Activated CD4-positive, CD25-positive, alpha-beta regulatory T cell (primary cell): ENCODE measurements at places on chromosomes 6 and 20.

DNA sequence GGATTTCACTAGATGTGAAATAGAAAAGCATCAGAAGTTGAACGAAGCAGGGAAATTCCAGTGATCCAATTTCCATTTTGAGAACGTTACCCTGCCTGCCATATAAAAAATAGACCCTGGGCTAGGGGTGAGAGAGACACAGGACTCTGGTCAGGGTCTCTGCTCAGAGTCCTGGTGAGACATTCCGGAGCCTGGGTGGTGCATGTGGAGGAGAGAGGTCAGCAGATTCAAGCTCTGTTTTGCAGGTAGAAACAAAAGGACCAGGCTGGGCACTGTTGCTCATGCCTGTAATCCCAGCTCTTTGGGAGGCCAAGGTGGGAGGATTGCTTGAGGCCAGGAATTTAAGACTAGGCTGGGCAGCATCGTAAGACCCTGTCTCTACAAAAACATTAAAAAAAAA is 17.9 kb downstream of the PKIG start:
- no peak for DNase-seq

DNA sequence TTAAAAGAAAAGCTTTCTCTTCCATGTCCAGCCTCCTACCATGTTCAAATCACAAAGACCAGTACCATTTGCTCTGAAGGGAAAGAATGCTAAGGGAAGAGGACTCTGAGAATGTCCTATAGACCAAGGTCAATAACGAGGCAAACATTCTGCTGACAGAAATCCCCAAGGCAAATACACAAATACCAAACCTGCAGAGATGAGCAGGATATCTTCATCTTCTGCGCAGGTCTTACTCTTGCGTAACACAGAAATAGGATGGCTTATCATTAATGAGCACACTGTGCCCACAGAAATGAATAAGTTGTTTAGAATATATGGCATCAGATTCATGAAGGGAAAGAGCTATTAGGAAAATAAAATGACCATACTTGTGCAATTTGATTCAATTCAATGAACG is 137.3 kb downstream of the BTBD9 start:
- DNase-seq, result no peak

GRCh38 chr6:36735110-36736071 is 37.8 kb downstream of the RAB44 start:
- DNase-seq, result no peak

DNA sequence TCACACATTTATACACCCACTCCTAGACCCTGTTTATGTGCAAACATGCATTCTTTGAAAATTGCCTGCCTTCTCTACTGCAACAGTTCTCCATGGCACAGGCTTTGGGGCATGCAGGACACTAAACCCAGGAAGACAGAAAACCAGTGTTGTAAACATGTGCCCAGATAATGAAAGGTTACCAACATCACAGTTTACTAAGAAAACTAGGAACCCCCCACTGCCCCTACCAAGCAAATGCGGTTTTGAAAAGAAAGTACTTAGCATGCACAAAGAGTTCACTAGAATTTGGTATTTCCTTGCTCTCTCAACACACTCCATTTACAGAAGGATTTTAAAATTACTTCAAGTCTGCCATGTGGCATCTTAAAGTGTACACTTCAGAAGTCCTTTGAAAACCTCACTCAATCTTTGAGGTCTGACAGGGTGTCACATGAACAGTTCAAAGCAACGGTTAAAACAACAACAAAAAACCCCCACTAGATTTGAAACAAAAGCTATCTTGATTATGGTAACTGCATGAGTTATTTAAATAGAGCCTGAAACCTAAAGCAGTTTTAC is 245.0 kb downstream of the GMPR start:
- no peak for DNase-seq

- DNase-seq, result no peak
Observed at GRCh38 chr6:35728683-35729678, 7.9 kb upstream of the ARMC12 start.

GRCh38 chr6:91904586-91905164 is 1317.8 kb upstream of the MAP3K7 start:
- DNase-seq, result no peak

- no peak for DNase-seq
Observed at GRCh38 chr6:101878554-101879276, 485.2 kb downstream of the GRIK2 start.

GRCh38 chr20:37994512-37994911 is 38.7 kb downstream of the TTI1 start:
- no peak for DNase-seq

GRCh38 chr6:157398151-157398550 is 17.2 kb downstream of the ZDHHC14 start:
- DNase-seq, result no peak

DNA sequence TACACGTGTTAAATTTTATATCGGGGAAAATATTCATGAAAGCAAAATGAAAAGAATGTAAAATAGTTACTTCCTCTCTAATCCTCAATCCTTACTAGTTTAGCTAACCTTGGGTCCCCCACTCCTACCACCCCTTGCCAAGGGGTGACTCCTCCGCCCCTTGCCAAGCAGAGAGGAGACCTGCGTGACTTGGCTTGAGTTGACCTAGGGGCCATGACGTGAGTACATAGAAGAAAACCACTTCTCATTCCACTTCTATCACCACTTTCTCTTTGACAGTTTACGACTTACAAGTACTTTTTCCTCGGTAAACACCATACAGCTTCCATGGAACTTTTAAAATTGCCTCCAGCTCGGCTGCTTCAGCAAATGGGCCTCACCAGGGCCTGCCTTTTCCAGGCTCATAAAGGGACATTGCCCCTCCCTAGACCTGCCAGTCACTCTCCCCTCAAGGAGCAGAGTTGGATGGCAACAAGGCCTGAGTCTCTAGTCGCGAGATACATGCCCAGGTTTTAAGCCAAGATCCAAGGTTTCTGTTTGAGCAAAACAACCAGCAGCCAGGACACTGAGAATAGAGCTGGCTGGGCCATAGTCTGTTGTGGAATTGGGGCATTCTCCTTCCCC is 29.9 kb downstream of the SDCBP2 start:
- no peak for DNase-seq

- no peak for DNase-seq
Observed at GRCh38 chr6:40389254-40389653, 197.9 kb downstream of the LRFN2 start.

- DNase-seq, result peak; percentile 38
Observed at GRCh38 chr6:29834564-29835436, 7.2 kb downstream of the HLA-G start.

- DNase-seq, result no peak
Observed at GRCh38 chr6:71342772-71343171, 54.2 kb downstream of the OGFRL1 start.

DNA sequence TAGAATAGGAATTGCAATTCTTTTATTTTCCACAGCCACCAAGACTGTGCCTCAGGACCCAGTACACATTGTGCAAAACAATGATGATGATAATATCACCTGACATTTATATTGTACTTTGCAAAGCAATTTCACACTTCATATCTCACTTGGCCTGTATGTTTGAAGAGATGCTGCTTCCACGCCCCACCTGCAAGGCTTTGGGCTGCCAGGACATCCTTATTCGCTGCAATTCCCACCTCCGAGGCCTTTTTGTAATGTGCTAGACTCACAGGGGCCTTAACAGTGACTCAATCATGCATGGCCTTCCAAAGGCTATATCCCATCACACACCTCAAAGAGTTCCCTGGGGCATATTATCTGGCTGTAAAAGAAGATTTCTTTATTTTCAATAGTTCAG is 200.9 kb downstream of the MYLK4 start:
- DNase-seq, result no peak

DNA sequence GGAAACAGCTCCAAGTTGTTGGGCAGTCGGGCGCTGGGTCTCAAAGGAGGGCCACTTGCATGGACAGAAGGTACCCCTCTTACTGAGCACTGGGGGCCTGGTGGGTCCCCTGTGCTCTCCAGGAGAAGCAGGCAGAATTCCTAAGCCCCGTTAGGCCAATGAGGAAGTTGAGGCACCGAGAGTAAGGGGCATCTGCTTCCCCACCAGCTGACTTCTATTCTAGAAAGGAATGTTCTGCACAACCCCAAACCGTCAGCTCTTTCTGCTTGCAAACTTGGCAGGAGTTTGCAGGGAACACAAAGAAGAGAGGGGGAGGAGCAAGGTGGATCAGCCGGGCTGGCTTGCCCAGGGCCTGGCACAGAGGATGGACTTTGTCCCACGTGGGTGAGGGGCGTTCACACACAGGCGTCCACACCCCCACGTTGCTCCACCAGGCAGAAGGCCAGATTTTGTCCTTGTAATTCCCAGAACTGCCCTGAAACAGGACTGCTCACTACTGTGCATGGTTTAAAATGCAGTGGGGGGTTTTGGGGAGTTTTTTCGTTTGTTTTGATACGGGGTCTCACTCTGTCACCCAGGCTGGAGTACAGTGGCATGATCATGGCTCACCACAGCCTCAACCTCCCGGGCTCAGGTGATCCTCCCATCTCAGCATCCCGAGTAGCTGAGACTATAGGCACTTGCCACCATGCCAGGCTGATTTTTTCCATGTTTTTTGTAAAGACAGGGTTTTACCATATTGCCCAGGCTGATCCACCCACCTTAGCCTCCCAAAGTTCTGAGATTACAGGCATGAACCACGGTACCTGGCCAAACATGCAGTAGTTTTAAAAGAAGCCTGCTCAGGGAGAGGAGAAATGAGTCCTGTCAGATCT is 93.3 kb downstream of the SNX5 start:
- no peak for DNase-seq

DNA sequence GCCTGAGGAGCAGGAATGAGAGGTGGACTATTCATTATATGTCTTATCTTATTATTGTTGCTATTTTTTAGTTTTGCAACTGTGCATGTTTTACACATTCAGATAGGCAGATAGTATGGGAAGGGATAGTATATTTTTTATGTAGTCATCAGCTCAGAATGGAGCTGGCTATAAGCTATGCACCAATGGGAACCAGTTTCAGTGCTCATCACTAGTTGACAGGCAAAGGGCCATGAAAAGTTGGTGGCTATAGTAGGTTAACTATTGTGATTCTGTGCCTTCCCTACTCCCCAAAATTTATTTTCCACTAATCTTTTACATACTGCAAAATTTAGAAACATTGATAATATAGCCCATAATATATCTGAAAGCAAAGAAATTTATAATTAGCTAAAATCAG is 5.3 kb upstream of the UBD start:
- DNase-seq, result no peak

DNA sequence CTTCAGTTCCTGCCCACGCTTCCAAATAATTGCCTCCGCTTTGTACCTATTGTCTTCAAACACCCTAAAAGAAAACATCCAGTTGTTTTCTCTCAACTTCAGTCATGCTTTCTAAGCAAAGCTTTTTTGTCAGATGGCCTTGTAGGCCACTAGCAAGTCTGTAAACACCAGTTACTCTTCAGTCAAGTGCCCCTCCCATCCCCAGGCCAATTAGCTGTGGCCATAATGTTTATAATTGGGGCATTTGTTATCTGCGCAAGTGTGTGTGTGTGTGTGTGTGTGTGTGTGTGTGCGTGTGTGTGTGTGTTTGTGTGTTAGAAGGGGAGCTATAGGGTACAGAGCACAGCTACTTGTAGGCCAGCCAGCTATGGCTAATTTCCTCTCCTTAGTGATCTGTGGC is 272.4 kb upstream of the MARCKS start:
- DNase-seq, result no peak

- no peak for DNase-seq
Observed at GRCh38 chr20:61230166-61230565, 21.9 kb upstream of the CDH4 start.

- DNase-seq, result no peak
Observed at GRCh38 chr20:11387189-11387754, 530.4 kb upstream of the BTBD3 start.

DNA sequence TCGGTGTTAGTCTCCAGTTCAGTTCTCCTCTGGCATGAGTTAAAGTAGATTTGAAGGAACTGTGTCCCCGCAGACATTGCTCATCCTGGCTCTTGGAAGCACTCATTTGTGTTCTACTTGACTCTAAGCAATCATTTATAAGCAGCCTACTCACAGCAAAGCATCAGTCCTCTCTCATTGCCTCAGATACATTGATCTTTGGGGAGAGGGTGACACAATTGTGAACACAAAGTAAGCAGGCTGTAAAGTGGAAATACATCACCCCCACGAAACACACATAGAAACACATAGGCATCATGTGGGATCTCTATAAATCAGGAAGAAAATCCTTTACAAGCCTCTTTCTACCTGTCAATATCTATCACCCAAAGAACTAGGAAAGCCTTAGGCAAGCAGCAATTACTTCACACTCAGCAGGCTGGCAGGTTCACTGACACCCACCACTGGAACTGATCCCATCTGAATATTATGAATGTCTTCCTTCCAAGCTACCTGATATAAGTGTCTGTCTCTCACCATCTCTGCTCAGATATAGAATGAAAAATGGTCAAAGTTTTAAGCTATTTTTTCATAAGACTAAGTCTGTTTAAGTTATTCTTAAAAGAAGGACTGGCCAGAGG is 675.8 kb downstream of the HACE1 start:
- no peak for DNase-seq

GRCh38 chr6:38143191-38144150 is 323.9 kb downstream of the ZFAND3 start:
- no peak for DNase-seq

GRCh38 chr20:44888226-44889103 is 3.0 kb downstream of the YWHAB start:
- no peak for DNase-seq

DNA sequence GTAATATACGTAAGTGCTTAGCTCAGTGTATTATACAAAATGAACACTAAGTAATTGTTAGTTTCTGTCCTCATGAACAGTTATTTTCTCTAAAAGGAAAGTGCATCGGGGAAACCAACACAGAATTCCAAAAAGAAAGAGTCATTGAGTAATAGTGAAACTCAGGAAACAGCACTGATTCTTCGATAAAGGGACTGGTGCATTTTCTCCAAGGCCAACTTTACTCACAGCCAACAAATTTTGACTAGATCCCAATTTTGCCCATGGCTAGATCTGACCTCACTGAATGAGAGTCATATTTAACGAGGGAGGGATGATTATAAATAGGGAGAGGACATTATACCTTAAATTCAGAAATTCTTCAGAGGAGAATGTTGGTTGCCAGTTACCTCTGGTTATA is 390.9 kb upstream of the NRSN1 start:
- DNase-seq, result no peak

DNA sequence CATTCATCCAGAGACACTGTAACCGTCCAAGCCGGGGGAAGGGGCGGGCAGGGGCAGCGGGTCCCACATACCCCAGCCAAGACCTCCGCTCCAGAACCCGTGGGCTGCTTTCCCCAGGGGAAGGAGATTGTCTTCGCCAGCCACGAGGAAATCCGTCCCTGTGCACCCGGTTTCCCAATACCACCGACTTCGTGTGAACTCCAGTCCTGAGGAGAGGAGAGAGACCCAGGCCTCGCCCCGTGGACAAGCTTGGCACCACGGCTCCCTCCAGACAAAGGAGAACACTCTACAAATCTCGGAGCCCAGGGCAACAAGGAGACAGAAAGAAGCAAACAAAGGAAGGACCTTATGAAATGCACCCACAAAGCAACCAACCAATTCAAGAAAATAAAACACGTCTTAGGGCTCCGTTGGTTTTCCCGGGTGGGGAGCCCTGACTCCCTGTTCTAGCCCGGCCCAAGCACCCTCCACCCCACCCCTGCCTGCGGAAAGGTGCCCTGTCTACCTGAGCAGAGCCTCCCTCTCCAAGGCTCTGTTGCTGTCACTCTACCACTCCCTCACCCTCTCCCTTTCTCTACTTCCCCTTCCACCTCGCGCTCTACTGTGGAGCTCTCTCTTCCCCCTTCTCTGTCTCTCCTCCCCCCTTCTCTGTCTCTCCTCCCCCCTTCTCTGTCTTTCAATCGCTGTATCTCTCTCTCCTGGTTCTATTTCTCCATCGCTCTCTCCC is 1382.8 kb upstream of the DEFB115 start:
- no peak for DNase-seq
